ENCODE measurements at places on chromosomes 16 and 17.

DNA sequence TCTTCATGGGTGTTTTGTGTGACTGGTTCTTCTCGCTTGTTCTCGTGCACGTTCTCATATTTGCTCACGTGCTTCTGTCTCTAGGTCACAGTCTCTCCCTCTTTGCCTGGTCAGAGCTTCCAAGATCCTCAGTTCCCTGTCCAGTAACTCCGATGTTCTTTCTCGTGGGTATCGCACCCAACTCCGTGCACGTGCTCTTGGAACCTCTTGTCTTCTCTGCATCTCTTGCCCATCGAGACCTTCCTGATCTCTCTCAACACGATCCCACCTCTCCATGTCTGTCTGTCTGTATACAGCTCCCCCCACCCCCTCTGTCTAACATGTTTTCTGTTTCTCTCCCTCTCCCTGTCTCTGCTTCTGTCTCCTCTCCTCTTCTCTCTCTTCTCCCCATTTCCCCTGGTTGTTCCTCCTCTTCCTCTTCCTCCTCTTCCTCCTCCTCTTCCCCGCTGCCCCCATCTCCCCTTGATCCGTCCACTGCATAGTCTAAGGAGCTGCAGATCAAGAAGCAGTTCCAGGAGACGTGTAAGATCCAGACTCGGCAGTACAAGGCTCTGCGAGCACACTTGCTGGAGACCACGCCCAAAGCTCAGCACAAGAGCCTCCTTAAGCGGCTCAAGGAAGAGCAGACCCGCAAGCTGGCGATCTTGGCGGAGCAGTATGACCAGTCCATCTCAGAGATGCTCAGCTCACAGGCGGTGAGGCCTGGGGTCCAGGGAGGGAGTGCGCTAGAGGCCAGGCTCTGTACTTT lies 6.1 kb downstream of the HIRIP3 start:
- no peak for DNase-seq

DNA sequence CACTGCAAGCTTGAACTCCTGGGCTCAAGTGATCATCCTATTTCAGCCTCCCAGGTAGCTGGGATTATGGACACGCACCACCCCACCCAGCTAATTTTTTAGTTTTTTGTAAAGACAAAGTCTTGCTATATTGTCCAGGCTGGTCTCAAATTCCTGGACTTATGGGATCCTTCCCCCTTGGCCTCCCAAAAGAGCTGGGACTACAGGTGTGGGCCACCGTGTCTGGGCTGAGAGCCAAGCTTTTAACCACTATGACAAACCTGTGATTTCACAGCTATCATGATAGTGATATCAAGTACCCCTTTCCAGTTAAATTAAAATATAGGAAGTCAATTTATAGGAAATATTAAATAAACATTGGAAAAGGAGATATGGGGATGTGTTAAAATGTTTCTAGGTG lies 74.6 kb upstream of the IRX6 start:
- DNase-seq = no peak

DNA sequence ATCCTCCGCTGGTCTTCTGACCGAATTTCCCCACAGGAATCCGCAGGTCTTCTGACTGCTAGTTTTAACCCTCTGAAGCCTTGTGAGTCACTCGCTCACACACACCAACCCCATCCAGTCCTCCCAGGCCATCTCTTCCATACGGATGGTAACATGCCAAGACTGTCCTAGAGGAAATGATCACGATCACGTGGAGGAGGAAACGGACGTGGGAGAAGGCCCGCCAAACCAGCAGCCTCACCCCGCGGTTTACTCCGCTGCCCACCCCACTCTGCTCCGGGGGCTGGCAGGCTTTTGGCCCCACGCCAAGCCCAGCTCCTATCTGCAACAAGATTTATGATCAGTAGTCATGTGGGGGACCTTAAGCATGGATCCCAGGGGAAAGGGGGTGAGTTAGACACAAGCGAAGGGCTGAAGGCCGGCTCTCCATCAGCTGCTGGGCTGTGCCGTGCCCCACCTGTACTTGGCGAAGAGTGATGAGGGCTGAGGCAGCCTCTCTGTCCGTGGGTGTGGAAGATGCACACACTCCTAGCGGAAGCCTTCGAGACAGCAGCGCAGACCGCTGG lies 1.5 kb upstream of the FAAP100 start:
- DNase-seq = peak; percentile 93

GRCh38 chr17:31869797-31870568 lies 10.9 kb upstream of the COPRS start:
- no peak for DNase-seq

DNA sequence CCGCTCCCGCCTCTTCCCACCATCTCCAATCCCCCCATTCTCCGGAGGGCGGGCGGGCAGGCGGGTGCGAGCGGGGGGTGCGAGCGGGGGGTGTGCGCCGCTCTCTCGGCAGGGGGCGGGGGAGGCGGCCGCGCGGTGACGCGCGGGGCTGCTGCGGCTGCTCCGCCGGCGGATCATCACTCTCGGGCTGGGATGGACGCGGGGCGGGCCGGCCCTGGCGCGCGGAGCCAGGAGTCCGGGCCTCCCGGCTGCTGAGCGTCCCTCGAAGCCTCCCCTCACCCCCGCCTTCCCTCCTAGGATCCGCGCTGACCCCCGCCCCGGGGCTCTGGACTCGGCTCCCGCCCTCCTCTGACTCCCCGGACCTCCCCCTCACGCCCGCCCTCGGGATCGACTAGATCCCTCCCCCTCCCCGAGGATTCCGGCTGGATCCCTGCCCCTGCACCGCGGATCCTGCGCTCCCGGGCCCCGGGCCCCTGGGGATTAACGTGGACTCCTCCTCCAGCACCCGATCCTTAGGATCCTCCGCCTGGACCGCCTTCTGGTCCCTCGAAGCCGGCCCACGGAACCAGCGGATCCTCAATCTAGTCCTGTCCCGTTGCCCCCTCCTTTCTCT lies 946 bp upstream of the TMEM256 start:
- DNase-seq = peak; percentile 26

DNA sequence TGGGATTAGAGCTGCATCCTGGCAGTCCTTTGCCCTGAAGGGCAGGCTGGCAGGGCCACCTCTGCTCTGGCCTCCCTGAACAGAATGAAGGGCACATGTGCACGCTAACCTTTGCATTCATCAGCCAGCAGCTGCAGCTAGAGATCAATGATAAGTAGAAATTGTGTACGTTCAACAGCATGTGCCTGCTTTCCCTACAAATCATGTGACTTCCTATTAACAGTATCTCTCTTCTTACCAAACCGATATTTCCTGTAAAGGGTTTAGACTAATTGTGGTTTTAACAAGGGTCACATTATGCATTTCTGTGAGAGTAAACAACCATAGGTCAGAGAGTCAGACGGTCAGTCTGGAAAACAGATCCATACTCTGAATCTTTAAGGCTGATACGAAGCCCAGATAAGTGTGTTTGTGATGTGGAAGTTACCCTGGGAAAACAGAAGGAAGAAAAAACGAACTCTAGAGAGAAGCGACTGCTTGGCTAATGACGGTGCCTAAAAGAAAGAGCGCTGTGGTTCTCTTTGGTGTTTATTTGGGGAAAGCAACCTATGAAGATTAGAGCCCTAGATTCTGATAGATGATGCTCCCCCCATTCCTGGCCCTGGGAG lies 219.4 kb downstream of the MAF start:
- DNase-seq = no peak

DNA sequence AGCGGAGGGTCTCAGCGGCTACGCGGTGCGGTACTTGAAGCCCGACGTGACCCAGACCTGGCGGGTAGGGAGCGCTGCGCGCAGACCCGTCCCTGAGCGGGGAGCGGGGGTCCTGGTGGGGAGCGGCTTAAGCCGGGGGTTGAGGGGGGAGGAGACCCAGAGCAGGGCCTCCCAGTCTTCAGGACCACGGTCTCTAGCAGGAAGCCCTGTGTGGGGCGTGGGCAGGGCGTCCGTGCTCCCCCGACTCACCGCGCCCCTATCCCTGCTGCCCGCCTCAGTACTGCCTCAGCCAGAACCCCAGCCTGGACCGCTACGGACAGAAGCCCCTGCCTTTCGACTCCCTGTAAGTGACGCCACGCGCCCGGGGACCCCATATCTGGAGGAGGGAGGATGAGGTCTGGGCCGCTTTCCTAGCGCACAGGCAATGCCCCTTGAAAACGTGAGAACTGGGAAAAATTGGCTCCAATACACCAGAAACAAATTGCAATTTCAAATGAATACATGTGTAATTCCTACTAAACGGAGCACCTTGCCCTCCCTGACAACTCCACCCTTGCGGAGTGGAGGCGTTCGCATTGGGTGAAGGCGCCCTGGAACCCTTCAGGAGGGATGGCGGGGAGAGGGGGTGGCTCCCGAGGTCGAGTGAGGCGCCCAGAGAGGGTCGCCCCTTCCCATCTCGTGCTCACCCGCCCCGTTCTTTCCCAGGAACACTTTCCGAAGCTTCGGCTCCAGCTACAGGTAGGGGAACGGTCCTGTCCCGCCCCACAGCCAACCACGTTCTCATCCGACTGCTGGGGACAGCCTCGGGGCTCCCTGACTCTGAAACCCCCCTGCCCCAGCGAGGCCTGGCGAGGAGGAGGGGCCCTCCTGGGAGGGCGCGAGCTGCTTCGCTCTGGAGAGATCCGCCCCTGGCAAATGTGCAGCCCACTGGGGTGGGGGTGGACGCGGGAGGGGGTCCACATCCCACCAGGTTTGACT lies 14.6 kb upstream of the CNGB1 start:
- no peak for DNase-seq

GRCh38 chr17:4162775-4163466 lies 19.9 kb downstream of the CYB5D2 start:
- DNase-seq = peak; percentile 40

DNA sequence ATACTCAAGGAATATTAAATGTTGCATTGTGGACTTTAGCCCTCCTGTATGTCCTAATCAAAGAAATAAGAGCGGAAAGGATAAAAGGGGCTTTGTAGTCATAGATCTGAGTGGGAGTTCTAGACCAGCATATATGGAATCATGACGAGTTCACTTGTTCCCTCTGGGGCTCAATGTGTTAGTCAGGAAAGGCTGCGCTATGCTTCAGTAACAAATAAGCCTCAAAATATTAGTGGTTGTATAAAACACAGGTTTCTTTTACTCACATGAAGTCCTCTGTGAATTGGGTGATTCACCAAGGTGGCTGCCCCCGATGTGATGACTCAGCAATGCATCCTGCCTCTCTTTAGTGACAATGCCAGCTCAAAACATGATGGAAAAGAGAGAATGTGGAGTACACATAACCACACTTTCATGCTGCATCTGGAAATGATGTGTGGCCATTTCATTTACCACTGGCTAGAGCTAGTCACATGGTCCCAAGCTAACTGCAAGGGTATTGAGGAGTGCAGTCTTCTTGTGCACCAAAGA lies 63.3 kb upstream of the IRX5 start:
- no peak for DNase-seq

- peak; percentile 65 for DNase-seq
Observed at GRCh38 chr17:64081802-64082799, 47.8 kb downstream of the ERN1 start.

GRCh38 chr17:9144502-9145249 lies 123.4 kb downstream of the NTN1 start:
- no peak for DNase-seq

- DNase-seq = peak; percentile 83
Observed at GRCh38 chr16:21156767-21157467, 1.6 kb upstream of the LDAF1 start.

- no peak for DNase-seq
Observed at GRCh38 chr16:51657848-51658247, 506.8 kb upstream of the SALL1 start.

GRCh38 chr17:75632428-75632827 lies 806 bp upstream of the SMIM5 start:
- no peak for DNase-seq

DNA sequence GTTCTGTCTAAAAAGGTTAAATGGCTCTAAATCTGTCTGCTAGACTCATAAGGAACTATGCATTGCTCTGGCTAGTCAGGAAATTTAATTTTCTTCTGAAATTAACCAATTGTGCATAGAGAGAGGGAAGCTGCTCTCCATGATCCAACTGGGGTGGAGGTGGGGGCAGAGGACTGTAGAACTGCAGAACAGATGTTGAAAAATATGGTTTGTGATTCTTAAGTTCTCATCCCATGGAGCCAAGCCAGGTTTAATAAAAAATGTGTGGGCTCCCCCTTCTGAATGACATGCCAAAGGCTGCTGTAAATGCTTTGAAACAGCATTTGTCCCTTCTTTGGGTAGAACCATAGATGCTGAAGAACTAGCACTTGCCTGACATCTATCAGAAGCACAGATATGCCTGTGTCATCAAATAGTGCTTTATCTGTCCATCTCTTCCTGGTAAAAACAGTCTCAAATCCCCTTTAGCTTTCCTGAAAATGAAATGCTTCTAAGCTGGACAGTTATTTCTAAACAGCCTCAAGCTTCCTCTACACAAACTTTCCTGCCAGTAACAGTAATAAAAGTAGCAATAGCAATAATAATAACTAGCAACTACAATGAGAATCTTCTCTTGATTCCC lies 221.4 kb downstream of the CDH8 start:
- DNase-seq = no peak

DNA sequence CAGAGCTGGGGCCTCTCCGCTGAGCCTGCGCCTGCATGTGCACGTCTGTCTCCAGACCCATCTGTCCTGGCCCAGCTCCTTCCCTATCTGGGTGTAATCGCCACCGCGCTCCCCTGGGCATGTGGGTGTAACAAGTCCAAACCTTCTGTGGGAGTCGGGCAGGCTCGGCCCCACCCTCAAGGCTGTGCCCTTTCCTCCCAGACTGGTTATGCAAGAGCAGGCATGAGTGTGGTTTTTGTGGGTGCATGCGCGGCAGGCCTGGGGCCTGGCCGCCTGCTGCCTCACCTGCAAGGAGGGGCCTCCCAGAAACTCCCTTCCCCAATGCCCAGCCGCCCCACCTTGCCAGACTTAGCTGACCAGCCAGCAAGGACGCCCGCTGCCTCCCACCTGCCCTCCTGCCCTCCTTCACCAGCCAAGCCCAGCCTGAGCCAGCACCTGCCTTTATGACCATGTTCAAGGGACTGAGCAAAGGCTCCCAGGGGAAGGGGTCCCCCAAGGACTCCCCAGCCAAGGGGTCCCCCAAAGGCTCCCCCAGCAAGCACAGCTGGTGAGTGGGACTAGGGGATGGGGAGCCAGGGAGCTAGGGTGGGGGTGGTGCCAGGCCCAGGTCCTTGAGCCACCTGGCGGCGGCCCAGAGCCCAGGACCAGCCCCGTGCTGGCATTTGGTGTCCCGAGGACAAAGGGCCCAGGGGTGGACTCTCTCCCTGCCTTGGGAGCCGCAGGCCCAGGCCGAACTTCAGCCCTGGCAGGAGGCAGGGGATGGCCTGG lies at the start of gene EVPLL:
Gene EVPLL (plus strand): TSS at position 342 of the 768 bp plus-strand sequence. CDS start 3,160 bp downstream, outside the sequence.
- DNase-seq = no peak

DNA sequence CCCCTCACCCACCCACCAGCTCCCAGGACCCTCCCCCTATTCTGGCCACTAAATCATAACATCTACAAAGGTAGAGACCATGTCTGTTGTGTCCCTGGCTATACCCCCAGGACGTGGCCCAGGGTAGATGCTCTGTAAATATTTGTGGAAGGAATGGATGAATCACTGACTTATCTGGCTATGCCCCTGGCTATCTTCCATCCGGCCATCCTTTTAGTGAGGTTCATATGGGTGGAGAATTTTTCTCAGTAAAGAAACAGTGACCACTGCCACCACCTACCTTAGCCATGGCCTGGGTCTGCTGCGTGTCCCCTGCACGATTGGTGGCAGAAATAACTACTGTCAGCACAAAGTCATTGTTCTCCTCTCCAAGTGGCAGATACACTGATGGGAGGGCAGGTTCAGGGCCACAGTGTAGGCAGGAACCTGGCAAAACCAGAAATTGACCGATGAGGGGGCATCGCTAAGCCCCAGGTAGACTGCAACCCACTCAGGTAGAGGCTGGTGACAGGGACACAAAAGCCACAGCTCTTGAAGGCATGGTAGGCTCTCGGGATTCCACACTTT lies 63.1 kb upstream of the BCO1 start:
- peak; percentile 62 for DNase-seq
